Testis (tissue), 5 donors: ENCODE measurements at places on chromosomes 12 and 14.

GRCh38 chr12:2686280-2686646 lies 108.5 kb upstream of the FKBP4 start:
- no peaks in the 10 kb centered on the region for H3K27me3 ChIP-seq
- no peaks in the 10 kb centered on the region for H3K4me1 ChIP-seq
- H3K4me3 ChIP-seq: no peak overlapping the region
- no peaks in the 10 kb centered on the region for H3K36me3 ChIP-seq

GRCh38 chr12:80802652-80803400 lies 86.1 kb downstream of the MYF5 start:
- H3K36me3 ChIP-seq: no peaks in the 10 kb centered on the region
- no peak overlapping the region for H3K27ac ChIP-seq
- DNase-seq: no peak
- no peak overlapping the region for H3K4me3 ChIP-seq

- H3K27me3 ChIP-seq: no peaks in the 10 kb centered on the region
- H3K4me3 ChIP-seq: no peak overlapping the region
- no peak for DNase-seq
Observed at GRCh38 chr12:80798281-80798680, 81.6 kb downstream of the MYF5 start.

GRCh38 chr14:50531595-50532501 lies 521 bp downstream of the MAP4K5 start:
- DNase-seq: peak; percentile 75
- peak overlapping the region; percentile 96 for H3K4me3 ChIP-seq
- no peaks in the 10 kb centered on the region for H3K27me3 ChIP-seq
- peak overlapping the region; percentile 98 for H3K27ac ChIP-seq
- peaks cover 8% of the 10 kb centered on the region for H3K4me1 ChIP-seq

GRCh38 chr12:1781772-1782171 lies 38.6 kb upstream of the LRTM2 start:
- H3K4me1 ChIP-seq: peaks cover 13% of the 10 kb centered on the region
- H3K27me3 ChIP-seq: no peaks in the 10 kb centered on the region
- H3K27ac ChIP-seq: no peak overlapping the region
- H3K4me3 ChIP-seq: no peak overlapping the region

DNA sequence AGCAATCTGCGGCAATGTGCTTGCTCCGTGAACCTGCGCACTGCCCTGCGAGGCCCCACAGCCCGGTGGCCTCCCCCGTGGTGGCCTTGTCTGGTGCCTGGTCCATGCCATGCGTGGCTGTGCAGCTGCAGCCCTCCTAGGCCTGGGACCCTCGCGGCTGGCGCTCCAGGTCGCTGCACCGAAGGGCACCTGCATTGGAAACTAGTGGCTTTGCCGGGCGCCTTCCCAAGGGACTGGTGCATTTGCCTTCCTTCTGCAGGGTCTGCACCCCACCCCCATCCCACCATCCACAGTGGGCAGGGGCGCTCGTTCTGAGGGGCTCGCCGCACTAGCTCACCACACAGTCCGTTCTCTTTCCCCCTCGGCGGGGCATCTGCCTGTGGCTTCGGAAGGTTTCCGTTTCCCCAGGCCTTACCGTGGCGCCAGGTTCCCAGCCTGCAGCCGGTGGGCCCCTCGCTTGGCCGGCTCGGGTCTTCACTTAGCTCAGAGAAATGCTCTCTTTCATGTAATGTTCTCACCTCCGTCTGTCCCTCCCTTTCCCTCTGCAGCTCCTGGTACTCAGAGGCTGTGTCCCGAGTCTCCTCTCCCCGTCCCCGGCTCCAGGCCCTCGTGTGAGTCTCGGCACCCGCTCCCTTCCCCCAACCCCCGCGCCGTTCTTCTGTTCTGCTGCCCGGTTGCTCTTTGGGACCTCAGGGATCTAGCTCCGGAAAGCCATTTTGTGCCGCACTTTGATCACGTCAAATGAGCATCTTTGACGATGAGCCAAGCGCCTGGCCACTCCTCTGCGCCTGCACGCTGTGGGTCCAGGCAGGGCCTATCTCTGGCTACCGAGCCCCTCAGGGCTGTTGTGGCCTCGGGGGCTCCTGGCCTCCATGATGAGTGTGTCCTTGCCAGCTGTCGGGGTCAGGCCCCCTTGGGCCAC lies 31.9 kb downstream of the JAG2 start:
- H3K4me1 ChIP-seq: no peaks in the 10 kb centered on the region
- H3K4me3 ChIP-seq: peak overlapping the region; percentile 38
- H3K27ac ChIP-seq: no peak overlapping the region
- no peak for DNase-seq

- no peaks in the 10 kb centered on the region for H3K36me3 ChIP-seq
- no peak overlapping the region for H3K4me3 ChIP-seq
- peak; percentile 60 for DNase-seq
- H3K4me1 ChIP-seq: peaks cover 4% of the 10 kb centered on the region
Observed at GRCh38 chr14:99192028-99192621, 79.9 kb downstream of the BCL11B start.

DNA sequence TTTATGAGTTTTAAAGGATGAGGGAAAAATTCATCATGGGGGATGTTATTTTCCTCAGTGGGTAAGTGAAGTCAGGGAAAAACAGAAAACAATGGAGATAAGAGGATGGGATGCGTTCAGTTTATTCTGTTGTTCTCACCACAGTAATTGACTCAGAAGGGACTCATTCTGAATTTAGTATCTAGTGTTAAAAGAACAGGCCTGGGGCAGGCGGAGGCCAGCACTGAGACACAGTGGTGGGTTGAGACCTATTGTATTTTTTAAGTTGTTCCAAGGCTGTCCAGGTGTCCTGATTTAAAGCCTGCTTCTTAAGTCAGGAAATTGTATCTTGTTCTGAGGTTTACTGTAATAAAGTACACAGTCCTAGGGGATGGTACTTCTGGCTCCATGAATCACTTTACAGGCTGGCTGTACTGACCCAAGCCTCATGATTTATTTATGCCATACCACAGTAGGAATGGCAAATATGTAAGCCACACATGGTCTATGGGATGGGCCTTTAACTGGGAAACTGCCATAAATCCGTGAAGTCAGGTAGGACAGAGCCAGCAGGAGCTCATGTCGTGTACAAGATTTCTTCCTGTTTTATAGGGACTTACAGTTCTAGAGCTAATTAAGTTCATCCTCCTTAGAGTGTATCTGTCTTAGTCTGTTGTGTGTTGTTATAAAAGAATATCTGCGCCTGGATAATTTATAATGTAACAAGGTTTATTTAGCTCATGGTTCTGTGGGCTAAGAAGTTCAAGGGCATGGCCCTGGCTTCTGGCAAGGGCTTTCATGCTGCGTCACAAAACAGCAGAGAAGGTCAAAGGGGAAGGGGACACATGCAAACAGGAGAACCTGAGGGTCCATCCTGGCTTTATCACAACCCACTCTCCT lies 244.1 kb downstream of the FBXL14 start:
- no peaks in the 10 kb centered on the region for H3K36me3 ChIP-seq
- no peak for DNase-seq
- no peaks in the 10 kb centered on the region for H3K27me3 ChIP-seq
- no peak overlapping the region for H3K4me3 ChIP-seq
- H3K27ac ChIP-seq: no peak overlapping the region

- DNase-seq: no peak
- H3K36me3 ChIP-seq: no peaks in the 10 kb centered on the region
- H3K27me3 ChIP-seq: no peaks in the 10 kb centered on the region
- no peak overlapping the region for H3K4me3 ChIP-seq
- no peak overlapping the region for H3K27ac ChIP-seq
- H3K4me1 ChIP-seq: no peaks in the 10 kb centered on the region
Observed at GRCh38 chr14:59566296-59566695, 10.3 kb downstream of the CCDC175 start.

GRCh38 chr12:123054371-123054770 lies 73.9 kb downstream of the ARL6IP4 start:
- H3K27ac ChIP-seq: no peak overlapping the region
- no peaks in the 10 kb centered on the region for H3K36me3 ChIP-seq
- H3K4me3 ChIP-seq: no peak overlapping the region
- peaks cover 22% of the 10 kb centered on the region for H3K4me1 ChIP-seq
- no peaks in the 10 kb centered on the region for H3K27me3 ChIP-seq

- no peaks in the 10 kb centered on the region for H3K27me3 ChIP-seq
- no peak for DNase-seq
- H3K4me3 ChIP-seq: no peak overlapping the region
- no peak overlapping the region for H3K27ac ChIP-seq
Observed at GRCh38 chr12:108312073-108312659, 26.9 kb downstream of the CMKLR1 start.

DNA sequence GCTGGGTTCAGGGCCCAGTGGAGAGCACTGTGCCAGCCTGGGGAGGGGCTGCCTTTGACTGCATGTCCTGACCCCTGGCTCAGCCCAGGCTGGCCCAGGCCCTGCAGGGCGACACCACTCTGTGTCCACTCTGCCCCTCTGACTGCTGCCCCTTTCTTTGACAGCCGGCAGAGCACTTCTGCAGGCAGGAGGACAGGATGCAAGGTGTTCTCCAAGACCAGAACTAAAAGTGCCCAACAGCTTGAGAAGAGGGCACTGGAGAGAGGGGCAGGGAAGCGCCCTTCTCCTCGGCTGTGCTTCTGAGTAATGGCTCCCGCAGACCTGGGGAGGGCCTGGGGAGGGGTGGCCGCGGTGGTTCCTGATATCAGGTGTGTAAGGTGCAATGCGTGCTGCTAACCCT lies 72.7 kb downstream of the WDR20 start:
- H3K27ac ChIP-seq: no peak overlapping the region
- peaks cover 19% of the 10 kb centered on the region for H3K4me1 ChIP-seq
- no peaks in the 10 kb centered on the region for H3K36me3 ChIP-seq
- no peaks in the 10 kb centered on the region for H3K27me3 ChIP-seq
- no peak overlapping the region for H3K4me3 ChIP-seq

GRCh38 chr14:96661244-96661969 lies 135.8 kb upstream of the VRK1 start:
- no peak for DNase-seq
- H3K27me3 ChIP-seq: no peaks in the 10 kb centered on the region
- no peak overlapping the region for H3K27ac ChIP-seq
- no peaks in the 10 kb centered on the region for H3K36me3 ChIP-seq

DNA sequence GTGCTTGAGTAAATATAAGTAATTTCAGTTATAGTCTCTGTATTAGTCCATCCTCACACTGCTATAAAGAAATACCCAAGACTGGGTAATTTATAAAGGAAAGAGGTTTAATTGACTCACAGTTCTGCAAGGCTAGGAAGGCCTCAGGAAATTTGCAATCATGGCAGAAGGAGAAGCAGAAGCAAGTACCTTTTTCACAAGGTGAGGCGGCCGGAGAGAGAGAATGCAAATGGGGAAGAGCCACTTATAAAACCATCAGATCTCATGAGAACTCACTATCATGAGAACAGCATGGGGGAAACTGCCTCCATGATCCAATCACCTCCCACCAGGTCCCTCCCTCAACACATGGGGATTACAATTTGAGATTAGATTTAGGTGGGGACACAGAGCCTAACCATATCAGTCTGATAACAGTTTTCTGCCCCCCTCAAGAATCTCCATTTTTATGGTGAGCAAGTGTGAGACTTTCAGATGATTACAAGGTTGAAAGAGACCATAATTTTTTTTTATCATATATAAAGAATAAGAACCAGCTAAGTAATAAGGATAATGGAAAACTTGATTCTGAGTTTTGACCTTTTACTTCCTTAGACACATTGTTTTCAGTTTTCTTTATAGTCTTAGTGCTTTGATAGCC lies 35.6 kb downstream of the LEMD3 start:
- no peaks in the 10 kb centered on the region for H3K27me3 ChIP-seq
- no peak for DNase-seq
- no peak overlapping the region for H3K27ac ChIP-seq
- peaks cover 9% of the 10 kb centered on the region for H3K4me1 ChIP-seq
- H3K4me3 ChIP-seq: no peak overlapping the region

DNA sequence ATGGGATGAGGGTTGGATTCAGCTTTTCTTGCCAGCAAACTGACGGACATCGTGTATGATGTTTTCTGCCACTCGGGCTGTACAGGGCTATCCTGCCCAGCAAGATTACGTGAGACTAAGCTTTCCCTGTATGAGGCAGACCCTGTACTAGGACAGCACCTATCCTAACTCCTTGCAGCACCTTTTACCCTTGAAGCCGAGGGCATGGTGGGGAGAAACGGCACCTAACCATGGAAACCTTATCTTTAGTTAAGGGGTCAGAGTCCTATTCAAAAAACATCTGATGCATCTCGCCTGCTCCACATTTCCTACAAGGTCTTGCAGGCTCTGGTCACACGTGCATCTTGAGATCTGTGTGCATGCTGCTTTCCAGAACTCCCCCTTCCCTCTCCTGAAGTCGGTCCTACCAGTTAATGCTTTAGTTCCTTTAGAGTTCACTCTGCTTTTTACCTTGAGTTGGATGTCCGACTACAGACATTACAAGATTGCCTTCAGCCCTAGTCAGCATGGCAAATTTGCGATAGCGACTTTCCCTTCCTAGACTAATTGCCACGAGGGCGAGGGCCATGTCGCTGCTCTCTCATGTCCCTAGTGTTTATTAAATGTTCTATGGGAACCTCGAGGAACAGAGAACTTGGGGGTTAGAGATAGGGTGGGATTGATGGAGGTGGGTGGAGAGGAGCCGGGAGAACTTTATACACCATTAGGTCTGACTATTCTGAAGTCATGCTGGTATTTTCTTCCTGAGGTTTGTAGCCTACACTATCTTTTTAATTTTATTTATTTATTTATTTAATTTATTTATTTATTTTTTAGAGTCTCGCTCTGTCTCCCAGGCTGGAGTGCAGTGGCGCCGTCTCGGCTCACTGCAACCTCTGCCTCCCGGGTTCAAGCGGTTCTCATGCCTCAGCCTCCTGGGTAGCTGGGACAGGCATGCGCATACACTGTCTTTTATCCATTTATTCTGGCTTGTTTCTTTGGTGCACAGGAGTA lies 6.6 kb downstream of the RAN start:
- no peaks in the 10 kb centered on the region for H3K36me3 ChIP-seq
- no peak for DNase-seq
- H3K4me1 ChIP-seq: peaks cover 7% of the 10 kb centered on the region
- no peak overlapping the region for H3K27ac ChIP-seq
- H3K27me3 ChIP-seq: no peaks in the 10 kb centered on the region

- H3K4me3 ChIP-seq: peak overlapping the region; percentile 71
- peak overlapping the region; percentile 81 for H3K27ac ChIP-seq
- H3K36me3 ChIP-seq: no peaks in the 10 kb centered on the region
- H3K4me1 ChIP-seq: peaks cover 3% of the 10 kb centered on the region
Observed at GRCh38 chr12:95790917-95791849, 619 bp upstream of the NTN4 start.

GRCh38 chr12:32854097-32854496 lies 42.5 kb downstream of the PKP2 start:
- no peak for DNase-seq
- no peaks in the 10 kb centered on the region for H3K36me3 ChIP-seq
- no peaks in the 10 kb centered on the region for H3K4me1 ChIP-seq
- H3K4me3 ChIP-seq: no peak overlapping the region
- H3K27ac ChIP-seq: no peak overlapping the region

DNA sequence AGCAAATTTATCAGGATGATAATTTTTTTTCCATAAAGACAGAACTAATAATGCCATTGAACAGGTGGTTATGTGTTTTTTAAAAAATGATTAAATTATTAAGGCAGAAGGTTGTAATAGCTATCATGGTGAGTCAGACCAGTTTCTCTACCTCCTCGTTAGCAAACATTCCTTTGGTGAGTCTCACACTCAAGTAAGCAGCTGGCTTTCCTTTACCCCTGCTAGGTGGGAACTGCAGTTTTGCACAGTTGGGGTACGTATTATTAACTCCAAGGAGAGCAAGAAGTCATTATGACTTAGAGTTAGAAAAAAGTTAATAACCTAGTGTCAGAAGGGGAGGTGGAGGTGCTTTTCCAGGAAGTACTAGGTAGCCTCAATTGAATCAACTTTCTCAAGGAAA lies 165.3 kb downstream of the SNAPC1 start:
- no peak overlapping the region for H3K27ac ChIP-seq
- no peaks in the 10 kb centered on the region for H3K4me1 ChIP-seq
- H3K36me3 ChIP-seq: no peaks in the 10 kb centered on the region
- no peak for DNase-seq
- no peaks in the 10 kb centered on the region for H3K27me3 ChIP-seq
